ENCODE measurements at places on chromosomes 1 and 21.

DNA sequence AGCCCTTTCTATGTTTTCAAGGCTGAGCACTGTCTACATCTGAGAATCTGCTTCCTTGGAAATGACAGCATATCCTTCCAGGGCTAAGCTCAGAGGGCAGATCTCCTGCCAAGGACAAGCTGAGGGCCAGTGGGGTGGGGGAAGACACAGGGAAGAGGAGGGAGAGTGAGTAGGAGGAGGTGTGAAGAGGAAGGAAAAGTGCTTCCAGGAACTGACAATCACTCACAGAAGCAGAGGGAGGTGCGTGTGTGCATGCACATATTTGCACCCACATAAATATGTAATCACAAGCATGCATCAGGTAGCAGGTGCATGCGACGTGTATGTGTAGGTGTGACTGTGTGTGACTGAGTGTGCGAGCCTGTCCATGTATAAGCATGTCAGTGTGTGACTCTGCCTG, 43.7 kb upstream of the SCMH1 start:
- no peak for DNase-seq

DNA sequence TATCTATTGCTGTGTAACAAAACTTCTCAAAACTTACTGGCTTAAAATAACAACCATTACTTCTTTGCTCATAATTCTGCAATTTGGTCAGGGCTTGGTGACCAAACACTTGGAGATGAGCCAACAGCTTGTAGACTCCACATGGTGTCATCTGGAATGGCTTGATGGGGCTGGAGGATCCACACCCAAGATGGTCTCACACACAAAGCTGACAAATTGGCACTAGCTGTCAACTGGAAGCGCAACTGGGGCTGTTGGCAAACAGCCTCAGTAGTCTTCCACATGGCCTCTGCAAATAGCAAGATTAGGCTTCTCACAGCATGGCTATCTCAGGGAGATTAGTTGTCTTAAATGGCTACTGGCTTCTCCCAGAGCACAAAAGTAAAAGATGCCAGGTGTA, 27.1 kb upstream of the MTF2 start:
- DNase-seq = no peak

DNA sequence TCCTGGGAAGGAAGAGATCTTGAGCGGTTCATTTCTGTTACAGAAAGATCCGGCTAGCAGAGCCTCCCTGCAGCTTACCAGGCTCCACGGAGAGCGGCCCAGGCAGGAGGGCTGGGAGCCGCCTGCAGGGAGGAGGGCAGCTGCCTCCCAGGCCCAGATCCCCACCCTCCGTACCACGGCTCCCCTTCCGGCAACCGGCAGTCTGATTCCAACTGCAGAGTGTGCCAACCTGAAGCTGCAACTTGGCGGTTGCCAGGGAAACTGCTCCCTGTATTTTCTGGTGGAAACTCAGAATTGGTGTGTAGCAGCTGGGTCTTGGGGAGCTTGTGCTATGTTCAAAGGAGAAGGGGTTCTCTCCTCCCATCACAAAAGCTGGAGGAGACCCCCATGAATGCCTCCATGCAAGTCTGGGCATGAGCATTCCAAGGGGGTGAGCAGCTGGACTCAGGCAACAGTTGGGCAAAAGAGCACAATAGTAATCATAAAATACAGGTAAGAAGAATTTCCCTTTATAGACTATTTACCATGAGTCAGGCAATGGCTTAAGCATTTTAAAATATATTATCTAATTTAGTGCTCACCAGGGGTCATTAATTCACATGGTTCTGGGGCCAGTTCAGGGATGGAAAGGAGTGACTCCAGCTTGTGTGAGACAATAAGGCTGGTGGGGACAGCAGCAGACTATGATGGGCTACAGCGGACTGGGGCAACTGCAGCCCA, 46.1 kb upstream of the KAZN start:
- DNase-seq = no peak

- DNase-seq = no peak
Measured at GRCh38 chr1:9766759-9767442, 56.9 kb downstream of the CLSTN1 start.

DNA sequence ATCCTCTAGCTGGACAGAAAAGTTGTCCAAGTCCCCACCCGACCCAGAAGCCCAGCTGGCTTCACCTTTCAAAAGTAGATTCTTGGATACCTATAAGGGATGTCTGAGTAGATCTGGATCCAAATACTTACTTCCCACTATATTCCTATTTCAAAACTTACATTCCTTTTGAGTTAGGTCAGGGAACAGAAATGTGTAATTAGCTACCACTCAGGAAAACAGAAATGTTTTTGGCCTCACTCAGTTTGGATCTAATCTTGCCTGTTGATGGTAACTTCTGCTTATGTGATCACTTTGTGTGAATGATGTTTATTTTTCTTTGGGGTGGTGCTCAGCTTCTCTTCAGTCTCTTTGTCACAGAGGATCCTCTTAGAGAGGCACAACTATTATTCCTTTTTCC, 814.4 kb upstream of the RGS18 start:
- DNase-seq = no peak

- DNase-seq = no peak
Measured at GRCh38 chr1:37294096-37294495, 180.3 kb upstream of the ZC3H12A start.

- DNase-seq = peak; percentile 69
Measured at GRCh38 chr21:44920694-44921604, at the start of gene ITGB2. ITGB2 (minus strand) TSS chr21:44920899; CDS start chr21:44910782, 10,117 bp downstream.

GRCh38 chr1:205077934-205078311, 6.3 kb downstream of the TMEM81 start:
- no peak for DNase-seq

GRCh38 chr1:221069178-221069903, 190.1 kb downstream of the HLX start:
- DNase-seq = peak; percentile 59

DNA sequence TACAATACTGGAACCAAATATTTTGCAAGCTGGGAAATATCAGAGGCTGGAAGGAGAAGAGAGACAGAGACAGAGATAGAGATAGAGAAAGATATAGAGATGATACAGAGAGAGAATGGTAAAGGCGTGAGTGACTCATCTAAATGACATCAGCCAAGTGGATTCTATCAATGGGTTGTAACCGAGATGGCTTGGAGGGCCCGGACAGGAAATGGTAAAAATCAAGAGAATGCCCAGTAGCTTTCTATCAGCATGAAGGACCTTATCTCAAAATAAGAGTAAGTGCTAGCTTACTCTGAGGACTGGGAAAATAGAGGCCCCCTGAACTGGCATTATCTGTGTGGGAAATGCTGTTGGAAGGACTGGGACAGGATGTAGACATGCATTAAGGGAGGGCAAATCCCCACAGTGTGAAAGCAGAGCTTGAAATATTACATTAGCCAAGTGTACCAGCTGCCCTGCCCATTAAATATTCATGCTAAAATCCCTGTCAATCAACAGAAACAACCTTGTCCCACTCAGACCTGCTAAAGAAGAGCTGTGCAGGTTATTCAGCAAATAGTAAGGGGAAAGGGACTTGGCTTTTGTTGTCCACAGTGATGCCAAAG, 76.6 kb upstream of the ZNF644 start:
- DNase-seq = no peak

DNA sequence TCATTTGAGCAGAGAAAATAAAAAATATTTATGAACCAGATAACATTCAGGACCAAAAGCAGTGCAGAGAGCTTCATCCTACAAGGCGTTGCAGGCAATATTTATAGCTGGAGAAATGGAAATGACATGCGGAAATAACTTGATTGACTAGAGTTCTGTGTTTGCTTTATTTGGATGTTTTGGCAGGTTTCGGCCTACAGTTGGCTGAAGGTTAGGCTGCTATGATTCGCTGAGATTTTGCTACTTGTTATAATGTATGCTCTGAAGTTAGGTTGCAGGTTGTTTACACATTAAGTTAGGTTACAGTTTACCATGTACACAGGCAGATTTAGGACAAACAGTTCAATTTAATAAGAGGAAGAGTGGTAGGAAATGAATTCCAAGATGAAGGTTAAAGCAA, 632 bp upstream of the OR13G1 start:
- DNase-seq = no peak

- no peak for DNase-seq
Measured at GRCh38 chr1:151326619-151327222, 495 bp downstream of the PI4KB start.

GRCh38 chr1:234533034-234533891, 54.3 kb upstream of the TARBP1 start:
- no peak for DNase-seq

DNA sequence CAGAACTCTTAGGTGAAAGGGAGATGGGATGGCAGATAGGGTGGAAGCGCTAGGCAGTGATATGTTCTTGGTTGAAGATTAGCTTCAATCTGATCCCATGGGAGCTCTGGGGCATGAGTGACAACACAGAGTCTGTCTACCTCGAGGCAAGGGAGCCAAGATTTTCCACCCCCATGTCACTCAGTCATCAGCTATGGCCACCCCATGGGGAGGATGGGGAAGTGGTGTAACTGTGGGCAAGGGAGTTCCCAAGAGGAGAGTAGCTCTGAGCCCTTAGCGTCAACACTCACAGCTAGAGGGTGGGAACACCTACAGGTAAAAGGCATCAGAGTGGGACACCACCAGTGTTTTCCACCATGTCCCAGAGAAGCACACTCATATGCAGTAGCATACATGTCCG, 30.3 kb upstream of the C1QA start:
- no peak for DNase-seq

DNA sequence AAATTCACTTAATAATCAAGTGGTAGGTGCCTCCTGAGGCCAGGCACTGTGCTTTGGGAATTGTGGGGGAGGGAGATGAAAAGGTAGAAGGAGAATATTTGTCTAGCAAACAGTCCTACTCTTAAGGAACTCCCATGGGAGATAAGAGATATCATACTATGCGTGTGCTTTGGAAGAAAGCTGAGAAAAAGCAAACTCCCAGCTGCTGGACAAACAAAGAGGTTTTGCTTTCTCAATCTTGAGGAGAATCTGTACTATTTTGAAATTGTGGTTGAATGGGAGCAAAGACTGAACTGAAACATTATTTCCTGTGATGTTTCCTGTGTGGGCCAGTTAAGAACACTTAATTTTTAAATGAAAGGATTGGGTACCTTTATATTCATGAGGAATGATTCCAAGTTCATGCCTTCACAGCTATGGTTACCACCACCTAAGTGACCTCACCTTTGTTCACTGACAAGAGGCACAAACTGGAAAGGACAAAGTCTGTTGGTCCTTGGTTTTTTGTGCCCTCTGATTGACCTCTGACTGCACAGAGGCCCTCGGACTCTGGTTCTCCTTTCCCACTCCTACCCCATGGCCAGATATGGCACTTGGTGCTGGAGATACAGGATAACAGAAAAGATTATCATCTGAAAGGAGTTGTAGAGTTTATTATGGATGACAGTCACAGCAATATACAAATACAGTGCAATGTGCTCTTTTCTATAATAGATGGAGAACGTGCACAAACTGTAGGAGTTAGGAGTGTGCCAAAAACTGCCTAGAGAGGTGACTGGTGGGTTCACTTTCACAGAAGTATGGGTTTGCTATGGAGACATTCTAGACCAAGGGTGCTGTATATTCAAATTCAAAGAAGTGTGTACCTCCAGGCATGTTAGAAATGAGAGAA, 1.6 kb downstream of the CD53 start:
- DNase-seq = no peak

DNA sequence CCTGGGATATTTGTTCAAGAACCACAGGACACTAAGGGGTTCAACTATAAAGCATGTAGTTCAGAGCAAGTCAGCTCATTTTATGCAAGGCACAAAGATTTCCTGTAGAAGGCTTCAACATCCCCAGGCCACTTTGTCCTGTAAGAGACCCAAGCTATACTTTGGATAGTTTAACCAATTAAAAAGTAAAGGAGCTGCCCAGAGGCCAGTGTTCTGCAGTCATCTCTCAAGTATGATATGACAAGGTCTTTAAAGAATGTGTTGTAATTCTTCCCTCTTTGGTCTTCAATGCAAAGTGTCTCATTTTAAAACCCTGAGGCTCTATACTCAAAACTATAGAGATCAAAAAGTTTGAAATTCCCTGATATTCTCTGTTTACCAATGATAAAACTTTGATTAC, 34.1 kb downstream of the KRTAP20-3 start:
- DNase-seq = no peak

DNA sequence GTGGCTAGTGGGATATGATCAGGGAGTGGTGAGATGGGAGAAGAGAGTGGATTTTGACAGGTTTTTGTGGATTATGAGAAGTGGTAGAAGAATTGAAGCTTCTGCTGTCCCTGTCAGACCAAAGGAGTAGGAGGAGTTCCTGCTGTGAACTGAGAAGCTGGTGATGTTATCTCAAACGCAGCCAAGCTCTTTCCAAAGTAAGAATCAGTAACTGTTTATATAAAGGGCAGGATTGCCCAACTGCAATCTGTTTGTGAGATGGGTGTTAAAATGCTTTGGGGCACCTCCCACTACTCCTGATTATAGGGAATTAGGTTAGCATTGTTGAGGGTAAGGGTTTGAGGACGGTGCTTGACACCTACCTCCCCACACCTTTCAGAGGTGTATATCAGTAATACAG, 60.5 kb upstream of the USP25 start:
- DNase-seq = no peak

DNA sequence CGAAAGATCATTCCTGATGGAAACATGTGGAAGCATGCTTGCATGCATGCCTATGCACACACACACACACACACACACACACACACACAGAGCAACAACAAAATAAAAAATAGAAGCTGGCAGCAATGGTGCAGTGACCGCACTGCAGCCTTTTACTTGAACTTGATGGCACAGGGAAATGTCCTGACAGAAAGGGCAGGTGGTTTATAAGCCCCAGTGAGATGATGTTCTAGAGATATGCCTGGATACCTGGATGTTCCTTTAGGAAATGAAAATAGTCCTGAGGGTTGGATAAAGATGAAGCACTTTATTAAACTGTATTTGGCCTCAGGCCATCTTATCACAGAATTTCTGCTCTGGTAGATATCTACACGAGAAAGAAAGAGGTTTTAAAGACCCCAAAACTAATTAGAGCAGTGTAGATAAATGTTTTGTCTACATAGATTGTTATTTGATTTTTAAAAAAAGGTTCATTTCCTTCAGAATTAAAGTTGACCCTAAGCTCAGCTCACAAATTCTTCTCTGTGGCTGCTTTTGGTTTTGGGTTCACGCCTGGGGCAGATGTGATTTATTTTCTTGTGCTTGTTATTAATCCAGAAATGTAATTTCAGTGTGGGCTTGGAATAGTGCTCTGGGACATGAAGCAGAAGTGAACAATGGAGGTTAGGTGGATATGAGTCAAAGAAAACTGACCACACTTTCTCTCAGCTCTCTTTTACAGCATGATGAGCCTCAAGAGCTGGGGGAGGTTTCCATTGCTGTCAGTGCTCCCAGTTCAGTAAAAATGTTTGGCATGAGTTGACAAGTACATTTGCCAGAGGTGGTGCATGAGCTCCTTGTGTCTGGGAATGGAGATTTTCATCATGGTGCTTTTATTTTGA, 22.9 kb downstream of the ADAM30 start:
- DNase-seq = no peak

All from activated B cell treated with CpG ODN at 0.5 μM for 24 hours (primary cell).